SK-N-MC (cell line): ENCODE measurements at places on chromosomes 6 and 20.

GRCh38 chr6:29720863-29721262, 2.4 kb upstream of the HLA-F start:
- no peak for DNase-seq

- DNase-seq = no peak
Measured at GRCh38 chr6:1703923-1704322, 94.2 kb downstream of the FOXC1 start.

- DNase-seq = no peak
Measured at GRCh38 chr20:59819496-59820203, 113.8 kb downstream of the SYCP2 start.

DNA sequence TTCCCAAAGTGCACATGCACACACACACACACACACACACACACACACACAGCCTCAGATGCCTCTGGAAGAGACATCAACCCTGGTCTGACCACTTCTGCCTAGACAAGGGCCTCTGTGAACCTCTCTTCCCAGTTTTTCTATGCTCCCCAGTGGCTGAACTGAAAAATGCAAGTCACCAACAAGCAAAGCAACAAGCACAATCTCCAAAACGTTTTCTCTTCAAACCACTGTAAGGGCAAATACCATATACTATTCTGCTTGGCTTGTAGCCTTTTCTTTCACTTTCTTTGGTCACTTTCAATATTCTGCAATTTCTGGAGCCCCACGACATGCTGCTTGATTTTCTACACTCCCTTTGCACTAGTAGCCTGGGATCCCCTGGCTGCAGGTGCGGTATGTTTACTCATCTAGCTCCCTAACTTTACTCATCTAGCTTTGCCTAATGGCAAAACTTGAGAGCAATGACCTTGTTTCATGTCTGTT, 121.4 kb upstream of the DST start:
- DNase-seq = no peak
